ENCODE measurements at places on chromosomes 5 and 9.

- DNase-seq = no peak
Observed at GRCh38 chr5:149410071-149410470, 31.0 kb upstream of the IL17B start.

GRCh38 chr5:74956278-74956677 is 90.1 kb upstream of the FAM169A start:
- no peak for DNase-seq

- DNase-seq = no peak
Observed at GRCh38 chr5:116446356-116447005, 128.1 kb downstream of the SEMA6A start.

DNA sequence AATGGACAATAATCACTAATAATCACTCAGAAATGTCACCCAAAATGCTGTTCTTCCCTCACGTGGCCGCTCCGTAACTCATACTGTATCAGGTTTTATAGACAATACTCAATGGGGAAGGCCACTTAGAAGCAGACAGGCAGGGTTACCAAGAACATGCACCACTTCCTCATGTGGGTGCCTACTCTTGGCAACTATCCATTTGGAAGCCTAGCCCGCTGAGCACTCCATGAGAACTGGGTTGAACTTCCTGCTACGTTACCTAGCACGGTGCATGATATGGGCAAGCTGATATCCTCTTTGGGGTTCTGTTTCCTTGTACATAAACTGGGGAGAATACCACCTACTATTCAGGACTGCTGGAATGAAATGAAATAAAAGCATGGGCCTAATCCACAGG is 14.3 kb downstream of the DAP start:
- DNase-seq = peak; percentile 15

GRCh38 chr9:37761511-37761910 is 7.9 kb downstream of the TRMT10B start:
- no peak for DNase-seq

GRCh38 chr5:115555084-115555633 is 10.6 kb upstream of the FEM1C start:
- no peak for DNase-seq

GRCh38 chr5:149680810-149681221 is 49.3 kb upstream of the PPARGC1B start:
- peak; percentile 53 for DNase-seq

DNA sequence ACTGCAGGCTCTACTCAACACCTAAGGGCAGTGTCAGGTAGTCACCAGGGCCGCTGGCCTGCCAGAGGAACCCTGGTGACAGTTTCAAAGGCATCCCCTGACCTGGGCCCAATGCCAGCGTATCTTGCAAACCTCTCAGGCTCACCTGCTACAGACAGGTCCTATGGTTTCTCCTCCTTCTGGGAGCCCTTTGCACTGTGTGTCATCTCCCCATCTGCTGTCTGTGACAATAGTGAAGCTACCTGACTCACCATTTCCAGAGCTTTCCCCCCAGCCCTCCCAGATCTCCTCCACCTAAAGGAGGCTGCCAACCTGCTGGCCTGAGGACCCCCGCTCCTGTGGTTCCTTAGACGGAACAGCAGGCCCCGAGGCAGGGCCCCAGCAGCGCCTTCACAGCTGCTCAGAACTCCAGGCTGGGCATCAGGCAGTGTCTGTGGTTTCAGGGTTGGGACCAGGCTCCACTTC is 203.1 kb downstream of the FSTL4 start:
- DNase-seq = no peak

DNA sequence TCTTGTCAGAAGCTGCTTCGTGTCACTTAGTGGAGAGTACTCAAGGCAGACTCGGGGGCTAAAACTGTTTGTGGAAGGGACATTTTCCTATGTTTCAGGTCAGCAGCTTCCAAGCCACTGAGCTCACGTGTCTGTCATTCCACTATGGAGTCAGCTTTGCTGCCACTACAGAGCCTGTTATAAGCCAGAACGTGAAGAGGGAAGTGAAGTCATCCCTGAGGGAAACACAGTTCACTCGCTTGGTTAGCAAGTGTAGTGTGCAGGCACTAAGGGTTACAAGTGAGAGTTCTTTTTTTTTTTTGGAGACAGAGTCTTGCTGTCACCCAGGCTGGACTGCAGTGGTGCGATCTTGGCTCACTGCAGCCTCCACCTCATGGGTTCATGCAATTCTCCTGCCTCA is 24.5 kb upstream of the LTC4S start:
- DNase-seq = no peak

GRCh38 chr9:129026442-129027223 is 1.5 kb downstream of the SH3GLB2 start:
- DNase-seq = no peak

DNA sequence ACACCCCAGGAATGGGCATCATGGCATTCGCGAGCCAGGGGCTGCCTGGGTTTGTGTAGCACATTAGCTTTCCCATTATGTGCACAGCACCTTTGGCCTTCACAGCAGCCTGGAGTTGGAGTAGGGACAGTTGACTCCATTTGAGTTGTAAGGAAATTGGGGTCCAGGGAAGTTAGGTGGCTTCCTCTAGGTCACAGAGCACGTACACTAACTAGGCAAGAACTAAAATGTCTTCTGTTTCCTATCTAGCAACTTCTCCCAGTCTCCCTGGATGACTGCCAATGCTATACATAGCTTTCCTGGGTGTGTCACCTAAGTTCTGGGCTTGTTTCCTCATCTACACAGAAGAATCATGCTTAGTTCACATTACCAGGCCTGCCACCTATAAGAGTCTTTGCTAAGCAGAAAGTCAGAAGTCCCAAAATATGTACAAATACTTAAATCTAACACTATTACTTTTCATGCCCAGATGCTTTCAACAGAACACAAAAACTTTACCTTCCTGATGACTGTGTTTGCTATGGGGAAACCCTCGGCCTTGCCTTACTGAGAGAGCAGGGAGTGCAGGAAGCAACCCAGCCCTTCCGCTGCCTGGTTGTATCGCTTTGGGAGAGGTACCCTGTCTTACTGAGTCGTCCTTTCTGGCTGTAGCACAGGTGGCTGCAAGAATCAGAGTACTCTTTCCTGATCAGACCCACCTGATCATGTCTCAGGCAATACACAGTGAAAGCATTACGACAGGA is 12.0 kb downstream of the MACROH2A1 start:
- no peak for DNase-seq

DNA sequence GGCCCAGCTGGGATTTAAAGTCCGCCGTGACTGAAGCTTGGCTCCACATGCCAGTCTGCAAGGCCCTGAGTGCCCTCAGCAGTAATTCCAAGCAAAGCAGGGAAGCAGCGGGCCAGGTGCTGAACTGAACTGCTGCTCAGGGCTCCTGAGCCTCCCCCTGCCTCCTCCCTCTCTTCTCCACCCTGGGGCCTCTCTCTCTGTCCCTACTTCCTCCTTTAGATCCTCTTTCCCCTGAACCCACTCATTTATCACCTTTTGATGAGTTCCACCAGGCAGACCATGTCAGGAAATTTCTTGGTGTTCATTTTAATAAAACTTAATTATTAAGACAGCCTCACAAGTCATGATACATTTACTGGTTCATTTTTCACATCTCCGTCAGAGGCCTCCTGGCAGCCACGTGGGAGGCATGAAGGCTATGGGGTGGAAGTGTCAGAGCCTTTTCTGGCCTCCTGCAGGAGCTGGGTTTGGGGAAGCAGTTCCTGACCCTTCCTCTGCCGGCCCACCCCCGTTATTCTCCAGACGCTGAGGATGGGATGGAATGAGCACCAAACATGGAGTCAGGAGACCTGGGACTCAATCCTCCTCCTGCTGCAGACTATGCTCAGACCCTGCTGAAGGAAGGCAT is 32.2 kb upstream of the KCNIP1 start:
- DNase-seq = no peak

- DNase-seq = no peak
Observed at GRCh38 chr5:157295247-157295646, 29.3 kb downstream of the CYFIP2 start.

GRCh38 chr5:118705959-118706667 is 282.2 kb downstream of the DTWD2 start:
- no peak for DNase-seq

GRCh38 chr9:21965401-21965951 is 28.7 kb downstream of the CDKN2A start:
- no peak for DNase-seq

DNA sequence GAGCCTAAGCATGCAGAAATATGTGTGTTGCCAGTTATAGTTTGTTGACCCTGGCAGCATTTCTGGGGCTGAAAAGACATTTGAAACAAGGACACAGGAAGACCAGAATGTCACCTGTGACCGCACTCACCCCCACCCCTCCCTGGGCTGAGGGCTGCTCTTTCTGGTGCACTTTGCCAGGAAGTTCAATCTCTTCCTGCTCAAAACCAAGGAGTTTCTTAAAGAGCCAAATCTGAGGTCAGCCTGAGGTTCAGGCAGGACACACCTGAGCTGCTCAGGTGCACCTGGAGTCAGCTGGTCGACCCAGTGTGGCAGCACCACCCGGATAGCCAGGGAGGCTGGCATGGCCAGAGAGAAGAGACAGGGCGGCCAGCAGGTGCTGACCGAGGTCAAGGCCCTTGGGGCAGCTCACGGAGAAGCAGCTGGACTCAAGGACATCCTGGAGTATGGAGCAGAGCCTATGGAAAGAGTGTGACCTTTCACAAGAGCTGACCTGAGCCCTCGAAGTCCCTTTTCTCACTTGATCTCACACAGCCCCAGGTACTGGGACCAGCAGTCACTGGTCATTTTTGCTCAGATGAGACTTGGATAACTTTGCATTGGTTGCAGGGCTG is 376.9 kb upstream of the IRX4 start:
- DNase-seq = no peak

DNA sequence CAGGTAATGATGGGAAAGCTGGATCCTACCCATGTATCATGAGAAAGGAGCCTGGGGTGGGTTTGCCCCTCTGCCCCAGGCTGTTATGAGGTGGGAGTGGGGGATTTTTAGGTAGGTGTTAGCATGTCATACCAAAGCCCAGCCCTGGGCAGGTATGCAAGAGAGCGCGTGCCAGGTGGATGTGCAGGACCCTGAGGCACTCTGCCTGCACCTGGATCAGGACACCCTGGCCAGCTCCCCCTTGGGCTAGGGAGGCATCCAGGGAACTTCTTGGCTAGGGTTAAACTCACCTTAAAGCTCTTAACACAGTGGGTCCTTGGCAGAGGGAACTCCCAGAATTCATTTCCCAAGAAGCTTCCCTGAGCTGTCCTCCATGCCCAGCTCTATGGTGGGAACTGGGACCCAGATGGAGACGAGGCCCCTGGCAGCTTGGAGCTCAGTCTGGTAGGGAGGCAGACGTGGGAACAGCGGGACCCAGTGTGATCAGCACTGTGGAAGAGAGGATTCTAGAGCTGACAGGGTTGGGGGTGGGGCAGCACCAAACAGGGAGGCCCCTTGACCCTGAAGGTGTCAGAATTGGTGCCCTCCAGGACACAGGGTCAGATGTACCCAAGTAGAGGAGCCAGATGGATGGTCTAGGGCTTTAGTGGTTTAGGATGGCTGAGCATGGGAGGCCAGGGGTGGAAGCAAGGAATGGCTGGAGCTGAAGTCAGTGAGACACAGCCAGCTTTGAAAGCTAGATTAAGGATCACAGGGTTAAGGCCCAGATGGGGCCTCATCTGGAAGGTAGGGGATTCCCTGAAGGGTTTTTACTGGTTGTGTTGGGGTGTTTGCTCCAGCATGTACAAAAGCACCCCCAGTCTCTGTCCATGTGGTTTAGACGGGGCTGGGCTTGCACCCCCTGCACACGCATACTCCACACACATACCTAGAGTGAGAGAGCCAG is 2.2 kb upstream of the PRR7 start:
- no peak for DNase-seq

DNA sequence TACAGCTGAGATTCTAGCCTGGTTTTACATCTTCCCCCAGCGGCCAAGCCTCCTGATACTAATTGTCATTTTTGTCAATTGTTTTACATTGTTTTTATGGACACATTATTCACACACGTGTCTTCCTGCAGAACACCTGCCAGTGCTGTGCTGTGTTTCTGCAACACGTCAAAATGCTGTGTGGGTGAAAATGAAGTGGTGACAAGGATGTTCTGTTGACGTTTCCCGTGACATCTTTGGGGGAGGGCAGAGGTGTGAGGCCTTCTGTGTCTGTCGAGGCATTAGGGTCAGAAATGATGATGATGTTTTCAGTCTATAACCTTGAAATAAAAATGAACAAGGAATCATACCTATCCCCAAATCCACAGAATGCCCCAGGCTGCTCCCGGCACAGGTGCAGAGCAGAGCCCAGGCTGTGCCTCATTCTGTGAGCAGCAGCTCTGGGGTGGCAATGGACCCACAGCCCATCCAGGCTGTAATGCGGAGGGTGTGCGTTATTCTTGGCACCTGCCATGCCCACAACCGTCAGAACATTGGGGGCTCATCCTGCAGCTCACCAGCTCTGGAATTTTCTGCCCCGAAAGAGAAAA is 23.6 kb upstream of the CEP72 start:
- no peak for DNase-seq

DNA sequence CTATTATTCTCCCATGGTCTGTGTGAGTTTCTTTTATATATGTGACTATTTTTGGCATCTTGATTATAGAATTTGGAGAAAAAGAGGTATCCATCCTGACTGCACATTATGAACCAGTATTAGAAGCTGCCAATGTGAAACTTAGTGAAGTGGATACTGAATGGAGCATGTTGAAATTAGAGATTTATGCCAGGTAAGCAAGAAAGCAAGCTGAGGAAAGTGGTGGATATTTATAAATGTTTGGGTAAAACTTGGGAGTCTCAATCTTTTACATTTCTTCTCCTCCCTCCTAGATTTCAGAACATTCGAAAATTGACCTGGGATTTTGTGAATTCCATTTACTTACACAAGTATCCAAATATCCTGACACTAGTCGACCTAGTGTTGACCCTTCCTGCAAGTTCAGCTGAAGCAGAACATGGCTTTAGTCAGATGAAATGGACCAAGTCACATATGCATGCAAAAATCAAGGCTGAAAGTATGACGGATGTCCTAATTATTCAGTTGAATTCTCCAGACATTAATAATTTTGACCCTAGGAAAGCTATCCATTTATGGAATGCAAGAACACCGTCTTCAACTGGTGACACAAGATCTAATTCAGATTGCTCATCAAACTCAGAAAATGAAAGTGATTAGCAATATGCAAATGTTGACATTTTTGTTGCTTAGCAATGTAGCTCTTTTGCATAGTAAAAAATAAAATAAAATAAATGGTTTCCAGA is 66.8 kb upstream of the IL7R start:
- DNase-seq = no peak

DNA sequence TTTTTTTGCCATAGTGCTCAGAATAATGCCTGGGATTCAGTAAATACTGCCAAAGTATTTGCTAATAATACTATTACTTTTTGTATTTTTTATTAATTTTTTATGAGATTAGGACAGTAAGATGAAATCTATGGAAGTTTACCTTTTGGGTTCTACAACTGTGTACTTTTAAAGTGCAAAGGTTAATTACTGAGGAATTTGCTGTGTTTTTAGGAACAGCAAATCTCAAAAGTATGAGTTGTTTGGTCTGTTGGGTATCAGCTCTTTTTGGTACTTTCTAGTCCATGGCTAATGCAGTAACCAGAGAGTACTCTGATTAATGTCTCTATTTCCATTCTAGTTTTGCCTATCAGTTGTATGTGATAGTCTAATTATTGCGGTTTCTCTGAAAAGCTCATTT is 5.1 kb downstream of the HSPA4 start:
- no peak for DNase-seq
